ENCODE measurements at places on chromosomes 2 and 18. TPM values are rescaled to one million over a fixed set of nuclear protein-coding genes. Genes with fewer than 3 reads are reported as not detected.

Gene RAD51AP2
- polyA plus RNA-seq: 0.17 TPM

- no peak for DNase-seq
Observed at GRCh38 chr18:5058768-5059695, 138.0 kb downstream of the AKAIN1 start.

- no peak for DNase-seq
Observed at GRCh38 chr2:96024336-96025193, 10.2 kb downstream of the GPAT2 start.

Gene NPPC
- polyA plus RNA-seq: 1.1 TPM

DNA sequence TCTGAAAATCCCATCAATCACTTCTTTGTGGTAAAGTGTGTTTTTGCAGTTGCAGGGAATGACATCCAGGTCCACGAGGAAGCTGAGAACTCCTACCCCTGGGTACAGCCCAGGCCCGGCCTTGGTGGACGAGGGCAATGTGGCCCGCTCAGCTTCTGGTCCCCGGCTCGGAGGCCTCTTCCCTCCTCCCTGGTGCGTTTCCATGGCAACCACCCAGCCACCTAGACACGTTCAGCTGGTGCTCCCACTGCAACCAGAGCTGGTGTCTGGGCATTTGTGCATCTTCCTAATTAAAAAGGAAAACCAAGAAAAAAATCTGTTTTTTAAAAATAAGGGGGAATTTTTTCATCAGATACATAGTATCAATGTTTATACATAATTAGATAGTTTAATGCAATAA, 603.6 kb upstream of the SALL3 start:
- DNase-seq: no peak

- no peak for DNase-seq
Observed at GRCh38 chr2:144331674-144332355, 188.1 kb downstream of the ZEB2 start.

Data from renal cortex interstitium (tissue), 15 donors.